RWPE2 (cell line): ENCODE measurements at places on chromosomes 11 and 22.

- DNase-seq, result no peak
Measured at GRCh38 chr11:108807262-108807661, 142.4 kb downstream of the DDX10 start.

DNA sequence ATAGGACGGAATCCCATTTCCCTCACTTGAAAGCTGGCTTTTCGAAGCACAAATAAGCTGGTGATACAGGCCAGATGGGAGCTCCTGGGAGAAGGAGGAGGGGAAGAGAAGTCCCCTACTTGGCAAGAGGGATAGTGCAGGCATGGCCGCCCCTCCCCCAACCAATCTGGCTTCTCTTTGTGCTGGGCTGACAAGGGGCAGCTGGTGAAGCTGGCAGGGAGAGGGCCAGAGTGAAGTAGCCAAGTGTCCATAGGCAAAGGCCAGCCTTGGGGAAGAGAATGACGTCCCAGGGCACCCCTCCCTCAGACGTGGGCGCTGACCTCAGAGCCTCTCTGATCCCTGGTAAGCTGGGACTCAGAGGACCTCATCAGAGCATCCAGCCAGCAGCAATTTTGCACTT lies 78.7 kb upstream of the GRAMD1B start:
- DNase-seq, result no peak

GRCh38 chr11:6717426-6717825 lies 34.3 kb upstream of the MRPL17 start:
- DNase-seq, result no peak

GRCh38 chr11:130625578-130626306 lies 177.3 kb downstream of the ADAMTS15 start:
- no peak for DNase-seq

DNA sequence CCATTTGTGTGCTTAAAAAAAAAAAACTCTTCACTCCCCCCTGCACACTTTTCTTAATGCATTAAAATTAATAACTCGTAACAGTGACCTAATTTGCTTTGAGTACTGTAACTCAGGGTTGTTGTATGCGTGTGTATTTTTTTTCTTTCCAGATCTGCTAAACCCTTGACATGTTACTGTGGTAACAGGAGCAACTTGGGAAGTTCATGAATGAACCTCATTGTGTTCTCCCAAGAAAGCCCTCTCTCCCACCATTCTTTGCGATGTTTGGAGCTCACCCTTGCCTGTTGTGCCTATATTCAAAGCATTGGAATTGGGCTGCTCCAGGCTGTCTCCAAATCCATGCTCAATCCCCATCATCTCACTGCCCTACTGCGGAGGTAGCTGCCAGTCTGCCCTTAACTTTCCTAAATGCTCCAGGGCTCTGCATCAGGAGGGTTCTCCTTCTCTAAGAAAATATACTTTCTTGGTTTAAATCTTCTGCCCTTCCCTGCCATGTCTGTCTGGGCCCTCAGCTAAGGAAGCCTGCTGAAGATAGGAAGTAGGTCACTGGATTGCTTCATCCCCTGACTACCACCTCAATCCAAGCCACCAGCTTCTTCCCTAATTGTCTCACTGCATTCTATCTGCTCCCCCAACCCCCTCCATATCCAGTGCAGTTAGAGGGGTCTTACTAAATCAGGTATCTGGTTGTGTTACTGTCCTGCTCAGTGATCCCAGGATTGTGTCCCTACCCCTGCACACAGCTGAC lies 70.3 kb downstream of the KIRREL3 start:
- DNase-seq, result no peak

DNA sequence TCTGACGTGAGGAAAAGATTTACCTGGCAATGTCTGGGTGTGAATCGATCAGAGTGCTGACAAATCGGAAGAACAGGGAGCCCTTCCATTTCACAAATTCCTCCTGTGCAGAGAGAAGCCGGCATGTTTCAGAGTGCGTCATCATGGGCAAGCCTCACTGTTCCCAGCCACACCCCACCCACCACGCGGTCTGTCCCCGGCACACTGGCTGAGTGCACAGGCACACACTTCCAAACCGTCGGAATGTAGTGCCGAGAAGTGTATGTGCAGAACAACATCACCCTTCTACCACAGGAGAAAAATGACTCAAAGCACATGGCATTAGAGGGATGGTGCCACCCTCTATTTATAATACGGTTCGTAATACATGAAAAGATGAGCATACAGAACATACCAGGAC lies 47.5 kb downstream of the NCAPD3 start:
- no peak for DNase-seq

DNA sequence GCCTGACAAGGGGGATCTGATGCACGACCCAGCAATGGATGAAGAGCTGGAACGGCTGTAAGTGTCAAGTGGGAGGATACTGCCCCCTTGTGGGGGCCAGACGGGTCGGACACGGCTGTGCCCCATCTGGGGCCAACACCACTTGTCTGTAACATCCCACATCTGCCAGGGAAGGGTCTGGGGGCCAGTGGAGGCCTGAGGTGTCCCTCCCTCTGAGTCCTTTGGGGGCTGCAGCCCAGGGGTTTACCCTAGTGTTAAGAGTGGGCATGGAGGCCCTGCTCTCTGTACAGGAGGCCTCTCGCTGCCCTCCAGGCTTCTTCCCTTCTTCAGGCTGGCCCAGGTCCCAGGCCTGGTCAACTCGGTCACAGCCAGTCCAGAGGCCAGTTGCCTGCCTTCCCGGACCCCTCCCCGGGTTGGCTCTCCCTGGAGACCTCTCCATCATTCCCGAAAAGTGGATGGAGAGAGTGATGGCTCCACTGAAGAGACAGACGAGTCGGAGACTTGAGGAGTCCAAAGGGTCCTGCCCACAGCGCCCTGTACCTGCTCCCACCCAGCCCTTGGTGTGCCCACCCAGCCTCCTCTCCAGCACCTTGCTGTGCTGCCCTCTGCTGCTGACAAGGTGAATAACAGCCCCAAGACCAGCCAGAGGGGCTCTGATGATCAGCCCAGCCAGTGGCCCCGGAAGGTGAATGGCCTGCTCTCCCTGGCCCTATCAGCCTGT lies 15.4 kb downstream of the ARFGAP2 start:
- no peak for DNase-seq

- DNase-seq, result no peak
Measured at GRCh38 chr11:34621876-34622275, 983 bp downstream of the EHF start.

GRCh38 chr22:31378123-31378522 lies 21.3 kb upstream of the DRG1 start:
- DNase-seq, result no peak

DNA sequence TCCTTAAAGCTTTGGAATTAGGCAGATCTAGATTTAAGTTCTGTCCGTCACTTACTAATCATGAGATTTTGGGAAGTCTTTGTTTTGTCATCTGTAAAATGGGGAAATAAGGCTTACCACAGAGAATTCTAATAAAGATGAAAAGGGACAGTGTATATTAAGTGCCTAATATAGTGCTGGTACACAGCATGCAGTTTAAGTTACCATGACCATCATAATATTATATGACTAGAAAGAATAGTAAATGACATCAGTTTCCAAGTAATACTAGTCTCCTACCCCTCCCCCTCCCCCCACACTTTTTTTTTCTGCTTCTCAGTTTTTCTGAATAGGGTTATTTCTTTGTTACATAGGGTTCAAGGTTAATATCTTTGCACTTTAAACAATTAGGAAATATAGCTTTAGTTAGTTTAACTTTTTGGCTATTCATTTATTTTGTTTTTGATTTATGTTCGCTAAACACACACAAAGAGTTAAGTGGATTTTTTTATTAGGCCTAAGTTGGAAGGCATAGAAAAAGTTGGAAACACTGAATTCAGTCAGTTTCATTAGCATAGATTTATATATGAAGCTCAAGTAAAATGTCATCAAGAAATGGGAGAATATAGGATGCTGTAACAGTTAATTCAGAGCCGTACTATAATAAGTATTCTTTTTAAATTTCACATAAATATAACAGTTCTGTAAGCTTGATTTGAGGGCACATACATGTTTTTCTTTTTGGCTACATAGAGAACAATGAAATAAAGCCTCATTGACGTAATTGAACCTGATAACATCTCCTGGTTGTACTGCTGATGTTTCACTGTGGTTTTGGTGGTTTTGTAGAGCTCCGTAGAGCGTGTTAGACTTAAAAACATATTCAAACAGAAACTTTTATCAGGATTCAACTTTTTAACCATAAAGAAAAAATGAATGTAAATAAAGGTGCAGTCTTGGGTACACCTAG lies 121.2 kb downstream of the PDE3B start:
- no peak for DNase-seq

DNA sequence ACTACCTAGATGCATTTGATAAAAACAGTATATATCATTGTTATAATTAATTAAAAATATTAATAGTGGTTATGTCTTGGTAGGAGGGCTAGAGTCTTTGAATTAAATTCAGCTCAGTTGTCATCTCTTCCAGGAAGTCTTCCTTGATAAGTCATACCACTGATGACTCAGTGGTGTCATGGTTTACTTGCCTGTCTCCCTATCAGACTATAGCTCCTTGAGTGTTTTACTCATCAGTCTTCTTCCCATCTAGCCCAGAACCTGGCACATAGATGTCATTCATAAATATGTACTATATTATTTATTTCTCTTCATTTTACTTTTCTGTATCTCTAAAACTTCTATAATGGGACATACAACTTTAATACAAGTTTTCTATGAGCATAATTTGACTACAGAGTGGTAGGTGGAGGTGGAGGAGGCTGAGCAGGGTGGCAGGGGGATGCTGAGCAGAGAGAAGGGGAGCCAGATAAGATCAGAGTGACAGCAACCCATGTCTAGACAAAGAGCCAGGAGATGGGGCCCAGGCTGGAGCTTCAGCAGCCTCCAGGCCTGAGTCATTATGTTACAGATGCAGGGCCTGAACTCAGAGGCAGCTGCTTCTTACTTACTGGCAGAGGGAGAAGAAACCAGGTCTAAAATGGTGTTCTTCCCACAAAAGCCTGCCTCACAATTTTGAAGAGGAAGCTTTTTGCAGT lies 82.3 kb upstream of the PHOX2A start:
- no peak for DNase-seq

GRCh38 chr11:132538642-132539041 lies 993.7 kb downstream of the OPCML start:
- DNase-seq, result no peak

DNA sequence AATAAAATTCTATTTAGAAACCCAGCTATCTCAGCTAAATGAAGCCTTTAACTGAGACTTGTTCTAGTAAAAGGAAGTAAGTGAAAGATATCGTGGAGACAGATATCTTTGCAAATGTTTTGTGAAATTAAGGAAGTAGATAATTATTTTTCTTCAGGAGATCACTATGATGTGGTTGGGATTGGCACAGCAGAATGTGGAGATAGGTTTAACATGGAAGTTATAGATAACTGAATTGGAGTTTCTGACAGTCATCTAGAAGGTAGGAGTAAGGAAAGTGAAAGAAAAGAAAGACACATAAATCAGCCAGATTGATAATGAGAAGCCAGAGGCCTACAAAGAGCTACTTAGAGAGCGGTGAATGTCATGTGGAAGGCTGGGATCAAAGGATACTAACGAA lies 4.7 kb upstream of the CASP5 start:
- DNase-seq, result no peak

GRCh38 chr22:29072979-29073617 lies at the start of gene KREMEN1:
Gene KREMEN1, plus strand, starts transcription at chr22:29073035. Its CDS starts 96 bp downstream, at chr22:29073131.
- no peak for DNase-seq

GRCh38 chr11:93537049-93537448 lies 6.1 kb downstream of the SMCO4 start:
- no peak for DNase-seq

- peak; percentile 73 for DNase-seq
Measured at GRCh38 chr11:66856496-66857233, at the start of gene LRFN4. Gene LRFN4, plus strand, starts transcription at chr11:66857064. Its CDS starts 681 bp downstream, at chr11:66857745.

DNA sequence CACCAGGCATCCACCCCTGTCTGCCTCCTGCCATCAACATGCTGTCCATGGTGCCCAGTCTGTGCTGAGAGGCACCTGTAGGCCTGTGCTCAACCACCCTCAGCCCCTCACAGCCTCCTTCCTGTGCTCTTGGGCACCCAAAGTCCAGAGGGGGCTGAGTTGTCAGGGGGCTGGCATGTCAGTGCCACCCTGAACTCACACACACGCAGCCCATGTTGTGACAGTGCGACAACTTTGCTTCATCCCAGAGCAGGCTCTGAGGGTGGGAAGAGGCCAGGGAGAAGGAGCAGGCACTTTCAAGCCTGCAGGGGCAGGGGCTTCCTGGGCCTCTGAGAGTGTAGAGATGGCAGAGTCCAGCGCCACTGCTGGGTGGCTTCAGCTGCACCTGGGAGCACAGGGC lies 491.0 kb downstream of the TMEM135 start:
- DNase-seq, result no peak

GRCh38 chr11:16879690-16880089 lies 134.5 kb downstream of the PLEKHA7 start:
- no peak for DNase-seq

- no peak for DNase-seq
Measured at GRCh38 chr11:119795690-119796089, 66.7 kb upstream of the NECTIN1 start.

- no peak for DNase-seq
Measured at GRCh38 chr11:71066311-71066710, 186.1 kb downstream of the SHANK2 start.

- DNase-seq, result no peak
Measured at GRCh38 chr22:21642584-21643448, 714 bp downstream of the SDF2L1 start.

DNA sequence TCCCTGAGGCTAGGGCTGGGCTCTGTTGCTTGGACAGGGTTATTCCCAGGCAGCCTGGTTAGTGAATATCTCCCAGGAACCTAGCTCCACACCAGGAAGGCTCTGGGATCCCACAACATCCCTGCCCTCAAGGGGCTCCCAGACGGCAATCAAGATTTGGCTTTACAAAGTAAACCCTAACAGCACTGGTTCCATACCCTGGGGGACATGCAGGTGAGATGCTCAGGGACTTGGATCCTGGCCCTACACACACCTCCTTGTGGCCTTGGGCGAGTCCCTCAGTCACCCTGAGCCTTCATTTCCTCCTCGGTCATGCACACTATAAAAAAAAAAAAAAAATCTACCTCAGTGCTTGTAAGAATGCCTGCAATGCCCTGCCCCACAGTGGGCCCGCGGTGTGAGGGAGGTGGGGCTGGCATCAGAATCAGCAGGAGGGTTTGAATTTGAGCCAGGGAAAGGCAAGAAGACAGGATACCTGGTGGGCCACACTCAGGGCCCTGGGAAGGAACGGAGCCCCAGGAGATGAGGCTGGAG lies 86.3 kb downstream of the MORC2 start:
- no peak for DNase-seq
